CD4-positive, alpha-beta T cell (primary cell): ENCODE measurements at places on chromosomes 7 and 10.
A peak's percentile ranks its signal among the peaks of the same experiment; 100 is the strongest.

GRCh38 chr10:27912231-27912630, 86.6 kb downstream of the ODAD2 start:
- no peak for DNase-seq

GRCh38 chr10:5502571-5503476, 3.5 kb upstream of the CALML5 start:
- DNase-seq: no peak

- DNase-seq: no peak
These were observed 44.7 kb downstream of the KLF6 start for GRCh38 chr10:3740157-3740871.

DNA sequence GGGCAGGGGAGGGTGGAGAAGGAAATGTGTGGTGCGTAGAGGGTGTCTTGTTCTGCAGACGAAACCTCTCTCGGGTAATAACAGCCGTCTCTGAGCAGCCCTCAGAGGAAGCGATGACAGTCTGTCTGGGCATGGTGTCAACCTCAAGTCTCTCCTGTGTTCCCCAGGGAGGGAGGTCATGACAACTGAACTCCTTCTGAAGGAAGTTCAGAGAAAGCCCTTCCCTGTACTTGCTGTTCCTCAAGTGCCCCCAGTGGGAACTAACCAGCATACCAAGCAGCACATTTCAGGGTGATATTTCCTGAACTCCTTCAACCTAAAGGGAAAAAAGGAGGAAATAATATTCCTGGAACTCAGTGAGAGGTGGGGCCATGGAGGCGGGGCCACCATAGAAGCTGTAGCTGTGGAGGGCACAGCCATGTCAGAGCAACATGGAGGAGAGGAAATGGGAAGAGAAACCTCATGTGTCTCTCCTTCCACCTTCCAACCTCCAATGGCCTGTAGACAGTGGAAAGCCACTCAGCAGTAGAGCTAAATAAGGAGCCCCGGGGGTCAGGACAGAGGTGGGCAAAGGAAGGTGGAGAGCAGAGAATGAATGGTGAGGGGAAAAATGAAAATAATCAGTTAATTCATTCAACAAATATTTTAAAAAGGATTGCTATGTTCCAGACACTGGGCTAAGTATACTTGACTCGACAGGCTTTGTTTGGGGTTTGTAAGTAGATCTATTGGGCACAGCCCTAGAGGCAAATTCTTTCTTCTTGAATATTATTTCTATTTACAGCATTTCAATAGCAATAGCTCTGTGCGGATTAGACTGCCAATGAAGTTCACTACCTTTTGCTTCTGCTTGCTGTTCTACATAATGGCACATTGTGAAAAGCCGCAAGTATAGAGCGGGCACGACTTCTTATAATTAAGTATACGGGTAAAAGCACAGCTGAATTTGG, 61.0 kb upstream of the AOAH start:
- DNase-seq: peak; percentile 92

GRCh38 chr7:50304911-50305582, 531 bp downstream of the IKZF1 start:
- DNase-seq: peak; percentile 72

DNA sequence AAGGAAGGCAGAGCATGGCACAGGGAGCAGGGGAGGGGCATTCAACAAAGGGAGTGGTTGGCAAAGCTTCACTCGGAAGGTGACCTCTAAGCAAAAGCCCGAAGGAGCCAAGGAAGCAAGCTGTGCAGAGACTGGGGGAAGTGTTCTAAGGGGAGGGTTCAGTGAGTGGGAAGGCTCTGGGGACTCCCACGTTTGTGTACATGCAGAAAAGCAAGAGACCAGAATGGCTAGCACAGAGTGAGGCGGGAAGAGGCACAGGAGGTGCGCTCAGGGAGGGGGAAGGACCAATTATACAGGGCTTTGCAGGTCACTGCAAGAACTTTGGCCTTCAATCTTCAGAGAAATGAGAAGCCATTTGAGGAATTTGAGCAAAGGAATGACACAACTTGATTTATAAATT, 7.4 kb downstream of the ARHGAP21 start:
- DNase-seq: no peak

- DNase-seq: no peak
These were observed 77.7 kb upstream of the GPR37 start for GRCh38 chr7:124843336-124843735.

- no peak for DNase-seq
These were observed 75.0 kb upstream of the HECTD2 start for GRCh38 chr10:91335147-91335546.

- DNase-seq: no peak
These were observed 455.6 kb downstream of the POM121L12 start for GRCh38 chr7:53491051-53491450.

DNA sequence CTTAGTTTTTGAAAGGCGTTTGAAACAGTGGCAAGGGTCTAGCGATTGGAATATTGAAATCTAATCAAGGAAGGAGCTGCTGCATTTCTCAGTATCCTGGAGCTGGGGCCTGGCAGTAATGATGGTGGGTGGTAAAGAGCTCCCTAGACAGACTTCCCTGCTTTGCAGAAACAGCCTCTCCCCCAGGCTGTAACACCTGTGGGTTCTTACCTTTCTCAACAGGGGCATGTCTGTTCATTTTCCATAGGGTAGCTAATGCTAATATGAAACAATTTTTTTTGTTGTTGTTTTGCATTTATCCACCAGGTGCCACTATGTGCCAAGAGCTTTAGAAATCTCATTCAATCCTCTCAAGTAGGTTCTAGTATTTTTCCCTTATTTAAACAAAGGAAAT, 345.5 kb downstream of the REEP3 start:
- no peak for DNase-seq

DNA sequence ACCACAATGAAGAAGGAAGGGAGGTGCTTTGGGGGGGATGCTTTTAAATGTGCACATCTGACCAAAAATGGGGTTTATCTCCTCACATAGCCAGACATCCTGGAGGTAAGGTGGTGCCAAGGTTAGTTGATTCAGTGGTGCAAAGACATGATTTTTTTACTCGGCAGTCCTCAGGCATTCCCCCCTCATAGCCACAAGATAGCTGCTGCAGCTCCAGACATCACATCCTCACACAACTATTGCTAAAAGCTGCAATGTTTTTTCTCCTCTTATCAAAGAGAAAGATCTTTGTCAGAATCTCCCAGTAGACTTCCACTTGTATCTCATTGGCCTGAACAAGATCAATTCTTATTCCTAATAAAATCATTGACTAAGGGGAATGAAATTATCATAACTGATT, 141.3 kb upstream of the ZNF438 start:
- no peak for DNase-seq

DNA sequence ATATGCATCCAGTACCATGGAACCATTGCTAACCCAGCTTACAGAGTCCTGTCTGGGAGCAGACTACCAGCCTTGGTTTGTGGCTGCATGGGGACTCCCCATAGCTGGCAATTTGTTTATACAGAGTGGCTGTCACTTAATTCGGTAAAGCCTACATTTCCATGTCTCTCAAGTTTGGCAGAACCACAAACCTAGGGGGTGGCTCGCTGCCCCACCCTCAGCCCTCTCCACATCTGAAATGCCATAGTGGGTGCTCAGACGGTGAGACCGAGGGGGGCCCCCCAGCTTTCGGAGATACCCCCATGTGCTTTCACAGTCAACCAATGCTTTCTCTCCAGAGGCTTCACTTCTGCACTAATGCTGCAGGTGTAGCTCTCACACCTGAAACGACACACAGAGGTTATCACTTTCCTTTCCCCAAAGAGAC, 75.5 kb upstream of the KAT6B start:
- DNase-seq: peak; percentile 8

GRCh38 chr10:16792675-16793074, 24.5 kb downstream of the RSU1 start:
- DNase-seq: no peak

DNA sequence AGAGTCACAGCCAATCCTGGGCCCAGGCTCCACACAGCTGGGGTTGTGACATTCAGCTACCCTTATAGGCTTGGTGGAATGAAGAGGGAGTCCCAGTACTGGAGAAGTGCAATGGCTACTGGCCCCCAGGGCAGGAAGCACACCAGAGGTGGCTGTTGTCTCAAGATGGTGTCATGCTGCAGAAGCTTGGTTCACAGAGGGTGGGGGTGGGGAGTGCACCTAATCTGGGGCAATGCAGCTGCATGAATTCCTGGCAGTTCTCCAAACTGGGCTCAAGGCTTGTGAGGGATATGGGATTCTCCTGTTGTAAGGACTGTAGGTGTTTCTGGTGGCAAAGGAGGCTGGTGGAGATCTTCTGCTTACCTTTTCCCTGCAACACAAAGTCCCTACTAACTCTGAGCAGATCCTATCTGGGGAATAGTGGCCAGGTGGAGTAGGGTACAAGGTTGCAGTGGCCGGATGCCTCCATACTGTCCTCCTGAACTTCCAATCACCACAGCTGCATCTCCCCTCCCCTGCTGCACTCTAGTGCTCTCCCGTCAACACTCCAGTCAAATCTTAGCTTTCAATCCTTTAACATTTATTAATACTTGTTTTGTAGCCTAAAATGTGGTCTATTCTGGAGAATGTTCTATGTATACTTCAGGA, 27.4 kb upstream of the PLA2G12B start:
- DNase-seq: no peak

GRCh38 chr7:84780158-84781124, 406.4 kb downstream of the SEMA3D start:
- DNase-seq: no peak

DNA sequence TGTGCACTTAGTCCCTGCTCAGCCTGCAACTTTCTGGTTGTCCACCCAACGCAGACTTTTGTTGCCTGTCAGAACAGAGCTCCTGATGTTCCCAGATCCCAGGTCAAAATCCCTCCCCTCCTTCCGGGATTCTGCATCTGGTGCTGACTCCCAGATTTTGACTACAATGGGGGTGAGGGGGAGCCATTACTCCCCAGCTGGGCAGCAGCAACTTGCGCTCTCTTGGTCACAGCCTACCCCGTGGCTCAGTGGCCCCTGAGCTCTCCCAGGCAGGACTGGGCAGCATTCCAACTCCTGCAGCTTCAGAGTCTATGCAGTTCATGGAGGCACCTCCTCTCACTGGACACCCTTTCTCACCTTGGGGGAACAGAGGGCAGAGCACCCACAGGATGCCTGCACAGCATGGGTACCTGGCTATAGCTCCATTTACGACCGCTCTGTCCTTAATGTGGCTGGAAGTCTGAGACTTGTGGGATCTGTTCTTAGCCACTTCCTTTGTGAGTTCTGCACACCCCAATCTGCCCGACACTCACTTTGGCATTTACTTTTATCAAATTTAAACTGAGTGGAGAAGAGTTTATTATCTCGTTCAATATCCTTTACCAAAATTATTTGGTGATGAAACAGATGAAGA, 545.5 kb upstream of the MGMT start:
- DNase-seq: no peak

GRCh38 chr7:2461268-2462026, 14.8 kb downstream of the GRIFIN start:
- DNase-seq: no peak

- DNase-seq: no peak
These were observed 929 bp downstream of the GBF1 start for GRCh38 chr10:102246261-102246660.

- DNase-seq: no peak
These were observed 51.9 kb upstream of the GNAT3 start for GRCh38 chr7:80563561-80564327.

GRCh38 chr7:22499044-22499443, 944 bp downstream of the STEAP1B start:
- DNase-seq: no peak

GRCh38 chr10:129605986-129606518, 139.0 kb downstream of the MGMT start:
- DNase-seq: no peak

- DNase-seq: no peak
These were observed 72.3 kb downstream of the TNS3 start for GRCh38 chr7:47509571-47509970.

DNA sequence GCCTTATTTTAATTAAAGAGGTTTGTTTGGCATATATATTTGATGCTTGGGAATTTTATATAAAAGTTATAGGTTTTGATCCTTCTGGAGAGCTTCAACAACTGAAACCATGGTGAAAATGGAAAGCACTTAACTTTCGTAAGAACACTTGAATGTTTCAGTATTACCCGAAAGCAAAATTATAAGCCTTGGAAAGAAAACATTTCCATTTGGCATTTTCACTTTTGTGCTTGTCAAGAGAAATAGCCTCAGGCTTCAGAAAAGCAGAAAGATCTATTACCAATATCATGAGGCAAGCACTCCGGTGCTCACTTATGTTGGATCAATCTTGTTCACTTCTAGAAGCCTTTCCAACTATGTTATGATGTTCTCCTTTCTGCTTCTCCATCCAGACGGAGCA, 256.0 kb downstream of the TRIL start:
- DNase-seq: no peak

- DNase-seq: no peak
These were observed 179.5 kb upstream of the AKR1E2 start for GRCh38 chr10:4646547-4646946.

- DNase-seq: no peak
These were observed 98.2 kb downstream of the FAM204A start for GRCh38 chr10:118243907-118244306.

- DNase-seq: no peak
These were observed 37.2 kb upstream of the ZNF488 start for GRCh38 chr10:47421057-47421952.

- DNase-seq: no peak
These were observed 22.4 kb upstream of the SNX13 start for GRCh38 chr7:17962652-17963051.

DNA sequence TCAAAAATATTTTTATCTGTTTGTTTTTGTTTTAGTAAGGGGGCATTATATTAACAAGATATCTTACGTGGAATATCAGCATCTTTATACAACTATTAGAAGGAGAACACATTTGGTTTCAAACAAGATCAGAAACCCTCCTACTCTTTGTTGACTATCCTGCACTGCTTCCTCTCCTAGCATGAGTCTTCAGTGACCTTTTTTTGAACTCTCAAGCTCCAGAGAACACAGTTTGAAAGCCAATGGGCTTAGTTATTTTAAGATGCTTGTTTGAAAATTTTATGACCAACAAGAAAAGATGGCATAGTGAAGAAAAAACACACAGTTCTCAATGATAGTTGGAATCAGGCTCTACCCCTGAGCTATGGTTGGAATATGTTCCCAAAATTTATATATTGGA, 37.2 kb upstream of the RTKN2 start:
- DNase-seq: no peak

DNA sequence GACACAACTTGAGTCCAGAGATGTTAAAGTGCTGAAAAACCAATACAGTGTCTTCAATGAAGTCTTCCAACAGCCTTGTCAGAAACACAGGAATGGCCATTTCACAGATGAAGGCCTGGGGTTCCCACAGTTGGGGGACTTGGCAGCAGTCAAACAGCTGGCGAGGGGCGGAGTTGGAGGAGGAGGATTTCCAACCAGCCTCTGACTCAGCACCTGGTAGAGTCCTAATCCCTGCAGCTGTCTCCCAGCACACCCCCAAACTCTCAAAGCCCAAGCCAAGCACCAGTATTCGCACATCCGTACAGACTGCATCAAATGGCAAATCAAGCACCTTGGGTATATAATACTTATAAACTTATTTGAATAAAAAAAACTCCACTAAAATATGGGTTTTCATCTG, 28.0 kb downstream of the CTBP2 start:
- no peak for DNase-seq

- no peak for DNase-seq
These were observed 60.0 kb upstream of the NKX6-2 start for GRCh38 chr10:132845780-132846595.
